Naive thymus-derived CD8-positive, alpha-beta T cell (primary cell): ENCODE measurements at places on chromosomes 6 and 20. TPM values are rescaled to one million over a fixed set of nuclear protein-coding genes. Genes with fewer than 3 reads are reported as not detected.

CITED2 gene
- polyA plus RNA-seq, result 49.0 TPM

DNA sequence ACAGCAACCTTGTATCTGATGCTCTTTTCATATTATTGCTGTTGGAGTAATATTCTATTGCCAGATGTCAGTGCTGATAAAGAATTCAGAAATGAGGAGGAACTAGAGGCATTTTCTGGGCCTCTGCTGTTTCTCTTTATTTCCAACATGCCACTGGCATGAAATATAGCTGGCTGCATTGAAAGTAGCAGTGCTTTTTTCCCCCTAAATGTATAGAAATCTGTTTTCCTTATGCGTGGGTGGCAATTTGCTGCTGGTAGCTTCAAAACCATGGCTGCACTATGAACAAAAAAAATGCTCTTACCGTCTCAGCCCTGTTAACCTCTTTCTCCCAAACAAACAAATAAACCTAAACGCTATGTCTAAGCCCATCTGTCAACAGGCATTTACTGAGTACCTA, 442.3 kb upstream of the AGPAT4 start:
- no peak overlapping the region for H3K27ac ChIP-seq
- H3K36me3 ChIP-seq, result no peaks in the 10 kb centered on the region
- H3K27me3 ChIP-seq, result no peaks in the 10 kb centered on the region
- no peaks in the 10 kb centered on the region for H3K4me1 ChIP-seq
- DNase-seq, result no peak
- H3K4me3 ChIP-seq, result no peak overlapping the region

DNA sequence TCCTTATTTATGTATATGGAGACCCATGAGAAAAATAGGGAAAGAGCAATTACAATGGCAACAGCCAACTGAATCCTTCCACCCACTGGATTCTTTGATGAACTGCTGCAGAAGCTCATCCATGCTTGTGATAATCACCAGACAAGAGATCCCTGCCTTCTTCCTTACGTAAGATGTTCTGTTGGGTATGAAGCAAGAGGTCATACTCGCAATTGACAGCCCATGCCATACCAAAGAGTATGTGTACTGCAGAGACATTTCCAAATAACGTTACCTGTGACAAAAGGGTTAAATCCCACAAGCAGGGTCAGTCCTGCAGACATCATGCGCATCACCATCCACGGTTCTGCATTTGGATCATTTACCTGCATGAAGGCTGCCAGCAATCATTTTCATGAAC, 27.8 kb downstream of the ELOVL5 start:
- peaks cover 56% of the 10 kb centered on the region for H3K4me1 ChIP-seq
- no peaks in the 10 kb centered on the region for H3K36me3 ChIP-seq
- no peak for DNase-seq
- H3K27ac ChIP-seq, result no peak overlapping the region

TAB2 gene
- polyA plus RNA-seq, result 14.1 TPM

GRCh38 chr6:102023977-102024657, 630.6 kb downstream of the GRIK2 start:
- H3K27me3 ChIP-seq, result no peaks in the 10 kb centered on the region
- no peaks in the 10 kb centered on the region for H3K36me3 ChIP-seq
- no peak overlapping the region for H3K27ac ChIP-seq
- H3K4me1 ChIP-seq, result no peaks in the 10 kb centered on the region

RNF114 gene
- polyA plus RNA-seq, result 123 TPM

GRCh38 chr6:156925718-156926607, 148.8 kb downstream of the ARID1B start:
- no peak overlapping the region for H3K4me3 ChIP-seq
- no peak for DNase-seq
- peaks cover 7% of the 10 kb centered on the region for H3K36me3 ChIP-seq
- H3K27ac ChIP-seq, result no peak overlapping the region

- DNase-seq, result no peak
- peaks cover 22% of the 10 kb centered on the region for H3K36me3 ChIP-seq
- H3K27ac ChIP-seq, result no peak overlapping the region
- no peak overlapping the region for H3K4me3 ChIP-seq
- H3K4me1 ChIP-seq, result no peaks in the 10 kb centered on the region
Measured at GRCh38 chr6:35019171-35019570, 122.0 kb downstream of the TCP11 start.

DNA sequence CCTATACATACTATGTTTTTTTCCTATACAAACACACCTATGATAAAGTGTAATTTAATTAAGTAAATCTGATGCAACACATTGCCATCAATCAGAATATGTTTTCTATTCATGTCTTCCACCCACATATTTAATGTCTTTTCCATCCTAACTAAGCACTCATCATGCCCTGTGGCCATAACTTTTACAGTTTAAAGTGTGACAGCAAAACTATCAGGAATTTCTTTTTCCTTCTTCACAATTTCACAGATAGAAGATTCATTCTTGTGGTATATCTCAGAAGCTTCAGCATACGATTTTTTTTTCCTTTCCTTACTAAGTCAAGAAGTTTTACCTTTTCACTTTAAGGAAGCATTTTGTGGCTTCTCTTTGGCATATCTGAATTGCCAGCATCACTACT, 7.0 kb upstream of the BEND6 start:
- peak overlapping the region; percentile 46 for H3K27ac ChIP-seq
- no peaks in the 10 kb centered on the region for H3K36me3 ChIP-seq
- no peak overlapping the region for H3K4me3 ChIP-seq
- peaks cover 18% of the 10 kb centered on the region for H3K27me3 ChIP-seq

- H3K27ac ChIP-seq, result no peak overlapping the region
- no peaks in the 10 kb centered on the region for H3K36me3 ChIP-seq
- H3K27me3 ChIP-seq, result peaks cover 15% of the 10 kb centered on the region
- no peak for DNase-seq
Measured at GRCh38 chr6:125217992-125218391, 64.4 kb downstream of the TPD52L1 start.

GRCh38 chr20:26208296-26209091, 511.8 kb upstream of the ZNF337 start:
- H3K36me3 ChIP-seq, result peaks cover 4% of the 10 kb centered on the region
- peak; percentile 54 for DNase-seq
- H3K27ac ChIP-seq, result no peak overlapping the region
- H3K4me3 ChIP-seq, result peak overlapping the region; percentile 36

GRCh38 chr6:47144306-47144705, 102.2 kb upstream of the ADGRF1 start:
- no peaks in the 10 kb centered on the region for H3K36me3 ChIP-seq
- H3K4me3 ChIP-seq, result no peak overlapping the region
- no peaks in the 10 kb centered on the region for H3K4me1 ChIP-seq
- H3K27ac ChIP-seq, result no peak overlapping the region
- no peak for DNase-seq
- H3K27me3 ChIP-seq, result peaks cover 3% of the 10 kb centered on the region

C6orf132 gene
- 0.08 TPM for polyA plus RNA-seq

OOEP gene
- polyA plus RNA-seq, result not detected

COL12A1 gene
- polyA plus RNA-seq, result not detected

DNA sequence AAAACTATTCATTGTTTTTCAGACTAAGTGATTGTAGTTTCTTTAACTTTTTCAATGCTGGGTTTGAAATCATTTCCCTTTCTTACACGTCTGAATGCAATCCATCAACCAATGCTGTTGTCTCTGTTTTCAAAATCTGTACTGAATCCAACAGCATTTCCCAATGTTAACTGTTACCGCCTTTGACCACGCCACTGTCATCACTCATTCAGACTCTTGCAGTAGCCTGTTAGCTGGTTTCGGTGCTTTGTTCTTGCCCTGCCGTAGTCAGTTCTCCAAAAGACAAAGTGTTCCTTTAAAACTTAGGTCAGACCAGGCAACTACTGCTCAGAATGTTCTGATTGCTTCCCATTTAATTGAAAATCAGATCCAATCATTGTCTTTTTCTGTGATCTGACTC, 131.3 kb downstream of the PLCB4 start:
- H3K4me1 ChIP-seq, result no peaks in the 10 kb centered on the region
- H3K36me3 ChIP-seq, result no peaks in the 10 kb centered on the region
- no peak for DNase-seq
- no peak overlapping the region for H3K4me3 ChIP-seq
- H3K27me3 ChIP-seq, result no peaks in the 10 kb centered on the region
- H3K27ac ChIP-seq, result no peak overlapping the region

DNA sequence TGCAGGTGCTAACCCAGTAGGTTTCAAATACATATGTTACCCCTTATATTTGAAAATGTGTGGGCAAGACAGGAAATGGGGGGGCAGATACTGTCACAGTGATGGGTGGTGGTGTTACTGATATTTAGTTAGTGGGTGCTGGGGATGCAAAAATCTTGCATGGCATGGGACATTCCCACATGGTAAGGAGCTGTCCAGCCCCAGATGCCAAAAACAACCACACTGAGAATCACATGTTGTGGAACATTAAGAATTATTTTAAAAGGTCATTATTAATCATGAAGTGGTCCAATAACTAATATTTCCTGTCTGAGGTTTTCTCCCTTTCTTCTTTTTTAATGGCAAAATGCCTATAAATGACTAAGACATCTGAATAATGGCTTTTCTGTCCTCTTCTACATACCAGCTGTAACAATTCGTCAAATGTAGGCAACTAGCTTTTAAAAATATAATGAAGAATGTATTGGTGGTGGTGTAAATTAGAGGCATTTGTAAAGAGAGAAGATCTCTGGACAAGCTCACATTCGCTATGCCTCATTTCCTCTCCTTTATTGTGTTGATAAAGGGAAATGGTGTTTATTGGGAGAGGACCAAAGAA, 57.3 kb upstream of the SLC35B3 start:
- no peak for DNase-seq
- no peaks in the 10 kb centered on the region for H3K4me1 ChIP-seq
- H3K4me3 ChIP-seq, result no peak overlapping the region
- H3K36me3 ChIP-seq, result no peaks in the 10 kb centered on the region

GRCh38 chr20:57322476-57322875, 7.1 kb upstream of the SPO11 start:
- peaks cover 32% of the 10 kb centered on the region for H3K27me3 ChIP-seq
- no peaks in the 10 kb centered on the region for H3K4me1 ChIP-seq
- no peak for DNase-seq
- no peak overlapping the region for H3K4me3 ChIP-seq

- H3K4me3 ChIP-seq, result no peak overlapping the region
- peaks cover 9% of the 10 kb centered on the region for H3K4me1 ChIP-seq
- H3K27ac ChIP-seq, result peak overlapping the region; percentile 33
Measured at GRCh38 chr6:36138667-36139066, 8.4 kb downstream of the MAPK13 start.

- no peaks in the 10 kb centered on the region for H3K36me3 ChIP-seq
- no peak overlapping the region for H3K27ac ChIP-seq
- no peak overlapping the region for H3K4me3 ChIP-seq
- DNase-seq, result no peak
Measured at GRCh38 chr20:19427913-19428312, 215.5 kb downstream of the SLC24A3 start.

ABHD16A gene
- polyA plus RNA-seq, result 26.9 TPM

DNA sequence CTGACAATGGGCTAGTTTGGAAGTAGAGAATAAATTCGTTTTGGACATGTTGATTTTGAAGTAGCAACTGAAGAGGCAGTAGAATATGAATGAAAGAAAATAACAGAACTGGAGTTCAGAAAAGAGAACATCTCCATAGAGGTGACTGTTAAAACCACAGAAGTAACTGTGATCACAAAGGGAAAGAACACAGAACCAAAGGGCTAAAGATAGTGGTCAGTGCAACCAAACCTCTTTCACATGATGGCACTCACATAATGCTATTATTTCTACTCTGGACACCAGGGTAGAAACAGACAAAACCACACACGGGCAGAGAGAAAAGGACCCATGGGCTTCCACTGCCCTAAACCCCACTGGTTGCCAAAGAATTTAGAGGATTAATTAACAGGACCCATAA, 58.5 kb downstream of the CDK19 start:
- H3K27ac ChIP-seq, result no peak overlapping the region
- no peaks in the 10 kb centered on the region for H3K27me3 ChIP-seq
- no peak for DNase-seq
- H3K4me1 ChIP-seq, result peaks cover 26% of the 10 kb centered on the region
- H3K4me3 ChIP-seq, result no peak overlapping the region
- peaks cover 14% of the 10 kb centered on the region for H3K36me3 ChIP-seq

DNA sequence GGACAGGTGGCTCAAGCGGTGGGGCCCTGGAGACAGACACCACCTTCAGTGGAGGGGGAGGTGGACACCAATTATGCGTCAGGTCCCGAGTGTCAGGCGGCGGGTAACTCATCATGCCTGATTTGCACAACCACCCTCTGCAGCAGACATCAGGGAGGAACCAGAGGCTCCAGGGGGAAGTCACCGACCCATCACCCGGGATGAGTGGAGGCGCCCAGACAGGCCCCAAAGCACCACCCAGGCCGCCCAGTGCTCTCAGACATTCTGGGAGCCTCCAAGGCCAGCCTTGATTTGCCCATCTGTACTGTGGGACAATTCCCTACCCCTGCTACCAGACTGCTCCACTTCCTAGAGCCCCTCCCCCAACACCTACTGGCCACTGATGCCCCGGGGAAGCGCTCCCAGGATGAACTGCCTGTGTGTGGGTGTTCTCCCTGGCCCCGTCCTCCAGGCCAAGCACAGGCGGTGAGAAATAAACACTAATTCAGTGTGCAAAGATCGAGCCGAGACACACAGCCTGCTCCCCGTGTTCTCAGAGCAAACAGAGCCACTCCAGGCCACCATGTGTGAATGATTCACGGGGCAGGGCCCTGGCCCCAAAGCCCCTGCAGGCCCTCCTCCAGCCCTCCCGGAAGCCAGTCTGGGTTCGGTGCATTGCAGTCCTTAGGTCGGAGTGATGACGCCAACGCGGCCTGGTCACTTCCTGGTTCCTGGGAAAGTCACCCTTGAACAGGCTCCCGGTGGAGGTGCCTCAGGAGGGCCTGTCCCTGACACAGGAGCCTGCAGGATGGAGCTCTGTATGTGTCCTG, 107.2 kb downstream of the ASXL1 start:
- H3K27me3 ChIP-seq, result no peaks in the 10 kb centered on the region
- H3K36me3 ChIP-seq, result no peaks in the 10 kb centered on the region
- H3K4me1 ChIP-seq, result peaks cover 19% of the 10 kb centered on the region
- no peak overlapping the region for H3K4me3 ChIP-seq

- no peak for DNase-seq
- H3K4me3 ChIP-seq, result no peak overlapping the region
- H3K4me1 ChIP-seq, result no peaks in the 10 kb centered on the region
- no peak overlapping the region for H3K27ac ChIP-seq
- peaks cover 2% of the 10 kb centered on the region for H3K27me3 ChIP-seq
Measured at GRCh38 chr20:15020845-15021244, 683.4 kb upstream of the FLRT3 start.

GRCh38 chr6:105184921-105185320, 5.1 kb upstream of the POPDC3 start:
- H3K4me1 ChIP-seq, result peaks cover 5% of the 10 kb centered on the region
- H3K4me3 ChIP-seq, result no peak overlapping the region
- no peak overlapping the region for H3K27ac ChIP-seq

- H3K27me3 ChIP-seq, result peaks cover 19% of the 10 kb centered on the region
- no peak for DNase-seq
- peaks cover 24% of the 10 kb centered on the region for H3K4me1 ChIP-seq
- H3K27ac ChIP-seq, result no peak overlapping the region
- peak overlapping the region; percentile 70 for H3K4me3 ChIP-seq
Measured at GRCh38 chr6:30006170-30007131, 54.6 kb upstream of the POLR1H start.

CD109 gene
- polyA plus RNA-seq, result not detected
